ENCODE measurements at places on chromosomes 11 and 22.
A peak's percentile ranks its signal among the peaks of the same experiment; 100 is the strongest.

- DNase-seq: peak; percentile 25
Observed at GRCh38 chr11:118522571-118523072, 4.7 kb upstream of the TTC36 start.

DNA sequence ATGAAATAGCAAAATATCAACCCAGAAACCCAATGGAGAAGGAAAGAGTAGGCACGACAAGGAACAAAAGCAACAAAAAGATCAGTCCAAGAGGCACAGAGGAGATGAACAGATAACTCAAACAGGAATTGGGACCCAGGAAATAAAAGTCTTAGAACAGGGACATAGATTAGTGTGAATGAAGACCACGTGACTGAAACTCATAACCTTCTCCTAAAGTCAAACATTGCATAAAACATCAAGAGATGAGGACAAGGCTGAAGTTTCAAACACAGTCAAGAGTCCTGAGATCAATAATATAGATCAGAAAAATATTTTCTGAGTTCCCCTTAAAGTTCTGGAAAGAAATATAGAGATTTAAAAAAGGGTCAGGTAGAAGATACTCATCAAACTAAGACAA, 24.4 kb upstream of the OR56B4 start:
- no peak for DNase-seq

DNA sequence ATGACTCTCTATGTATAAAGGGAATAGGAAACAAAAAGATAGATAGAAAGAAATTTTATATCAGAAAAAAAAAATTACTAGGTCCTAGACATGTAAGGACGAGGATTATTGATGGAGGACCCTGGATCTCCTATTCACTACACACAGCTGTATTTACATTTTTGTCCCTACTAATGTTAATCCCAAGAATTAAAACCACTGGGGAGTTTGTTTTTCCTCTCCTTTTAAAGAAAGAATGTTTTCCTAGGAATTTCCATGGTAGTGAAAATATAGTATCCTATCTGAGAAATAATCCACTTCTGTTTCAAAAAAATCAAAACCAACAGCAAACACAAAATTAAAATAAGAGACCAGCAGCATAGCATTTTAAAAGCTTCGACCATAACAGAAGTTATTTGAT, 41.1 kb downstream of the PDGFD start:
- no peak for DNase-seq

DNA sequence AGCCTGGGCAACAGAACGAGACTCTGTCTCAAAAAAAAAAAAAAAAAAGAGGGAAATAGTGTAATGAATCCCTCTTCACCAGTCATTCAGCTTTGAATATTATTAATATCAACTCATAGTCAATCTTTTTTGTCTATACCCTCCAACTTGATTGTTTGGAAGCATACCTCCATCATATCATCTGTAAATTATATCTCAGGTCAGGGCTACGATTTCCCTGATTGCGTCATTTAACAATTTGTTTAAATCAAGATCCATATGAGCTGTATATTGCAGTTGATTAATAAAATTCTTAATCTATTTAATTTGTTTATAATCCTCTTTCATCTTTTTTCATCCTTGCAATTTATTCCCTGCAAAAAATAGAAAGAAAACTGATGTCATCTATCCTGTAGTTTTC, 60.2 kb downstream of the USP47 start:
- no peak for DNase-seq

- no peak for DNase-seq
Observed at GRCh38 chr22:26546282-26546681, 34.0 kb upstream of the TFIP11 start.

GRCh38 chr11:88603091-88603867, 265.7 kb upstream of the CTSC start:
- DNase-seq: no peak

- DNase-seq: no peak
Observed at GRCh38 chr11:93905384-93905783, 55.0 kb upstream of the VSTM5 start.

GRCh38 chr11:83235825-83236224, 42.3 kb downstream of the ANKRD42 start:
- no peak for DNase-seq

GRCh38 chr11:9708544-9708943, 44.7 kb downstream of the SWAP70 start:
- DNase-seq: no peak

- no peak for DNase-seq
Observed at GRCh38 chr11:74279256-74279655, 32.2 kb downstream of the P4HA3 start.

- DNase-seq: no peak
Observed at GRCh38 chr22:26702906-26703830, 45.8 kb downstream of the MIAT start.

DNA sequence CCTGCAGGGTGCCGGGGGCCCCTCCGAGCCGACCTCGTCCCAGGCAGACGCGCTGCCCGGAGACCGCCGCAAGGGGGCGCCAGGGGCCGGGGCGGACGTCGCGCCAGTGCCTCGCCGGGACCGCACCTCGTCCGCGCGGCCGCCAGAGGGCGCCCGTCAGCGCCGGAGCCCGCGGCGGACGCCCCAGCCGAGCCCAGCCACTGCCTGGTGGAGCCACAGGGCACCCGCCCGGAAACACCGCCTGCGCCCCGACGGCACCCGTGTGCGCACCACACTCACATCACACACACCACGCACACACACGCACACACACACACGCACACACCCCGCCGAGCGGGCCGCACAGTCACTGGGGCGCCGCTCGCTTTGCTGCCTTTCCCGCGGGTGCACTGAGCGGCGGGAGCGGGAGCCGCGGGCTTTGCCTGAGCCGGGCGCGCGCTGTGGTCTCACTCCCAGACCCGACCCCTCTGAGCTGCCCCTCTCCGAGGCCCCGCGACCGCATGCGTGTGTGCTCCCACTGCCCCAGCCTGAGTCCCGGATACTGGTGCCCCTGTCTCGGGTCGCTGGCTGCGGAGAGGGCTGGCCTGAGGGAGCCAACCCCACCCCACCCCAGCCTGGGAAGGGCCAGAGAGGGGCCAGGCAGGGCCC, 449.3 kb downstream of the OPCML start:
- no peak for DNase-seq

DNA sequence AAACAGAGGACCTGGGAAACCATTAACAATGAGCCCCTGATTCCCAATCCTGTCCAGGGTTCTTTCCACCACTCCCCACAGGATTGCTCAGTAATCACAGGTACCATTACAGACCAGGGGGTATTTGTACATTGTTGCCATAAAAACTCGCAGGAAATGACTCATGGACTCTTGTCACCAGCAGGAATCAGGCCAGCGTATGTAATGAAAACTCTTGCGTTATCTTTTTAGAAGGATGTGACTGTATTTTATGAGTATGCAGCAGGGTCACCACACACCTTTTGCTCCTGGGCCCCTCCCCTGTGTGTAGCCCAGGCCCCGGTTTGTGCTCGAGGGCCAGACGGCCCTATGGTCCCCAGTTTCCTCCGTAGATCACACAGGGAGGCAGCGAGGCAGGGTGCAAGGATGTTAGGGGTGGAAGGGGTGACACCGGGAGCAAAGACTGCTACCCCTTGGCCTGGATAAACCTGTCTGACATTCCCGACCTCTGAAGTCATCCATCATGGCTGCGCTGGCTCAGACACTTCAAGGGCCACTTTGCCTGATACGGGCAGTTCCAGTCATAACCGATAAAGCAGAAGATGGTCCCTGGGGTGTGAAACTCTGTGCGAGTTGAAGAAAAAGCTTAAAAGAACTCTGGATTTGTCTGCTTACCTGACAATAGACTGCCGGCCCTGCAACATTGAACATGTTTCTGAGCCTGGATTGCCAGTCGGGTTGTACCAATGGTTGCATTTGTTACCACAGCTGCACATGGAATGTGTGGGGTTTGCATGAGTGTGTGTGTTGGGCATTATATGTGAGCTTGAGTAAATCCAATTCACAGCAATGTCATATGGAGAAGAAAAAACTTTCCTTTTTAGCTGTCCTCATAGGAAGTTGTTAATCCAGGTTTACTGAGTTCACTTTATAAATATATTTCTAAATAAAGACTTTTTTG, 56.9 kb downstream of the MICAL2 start:
- no peak for DNase-seq

- DNase-seq: no peak
Observed at GRCh38 chr22:27327981-27328721, 473.4 kb downstream of the MN1 start.

DNA sequence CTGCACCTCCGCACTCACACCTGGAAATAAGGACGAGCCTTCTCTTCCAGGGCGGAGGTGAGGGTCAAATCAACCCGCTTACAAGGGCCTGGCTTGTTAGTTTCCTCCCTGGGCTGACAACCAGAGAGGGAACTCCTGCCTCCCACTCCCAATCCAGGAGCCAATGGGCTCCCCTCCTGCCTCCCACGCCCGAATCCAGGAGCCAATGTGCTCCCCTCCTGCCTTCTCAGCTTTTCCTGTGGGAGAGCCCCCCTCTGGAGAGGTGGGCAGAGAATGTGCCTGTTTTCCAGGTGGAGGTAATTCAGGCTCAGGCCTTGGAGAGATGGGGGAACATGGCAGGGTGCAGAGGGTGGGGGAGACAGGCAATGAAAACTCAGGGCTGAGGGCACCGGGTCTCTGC, 53.7 kb upstream of the TTLL12 start:
- no peak for DNase-seq

- no peak for DNase-seq
Observed at GRCh38 chr22:48566741-48567140, 1260.9 kb downstream of the BRD1 start.

DNA sequence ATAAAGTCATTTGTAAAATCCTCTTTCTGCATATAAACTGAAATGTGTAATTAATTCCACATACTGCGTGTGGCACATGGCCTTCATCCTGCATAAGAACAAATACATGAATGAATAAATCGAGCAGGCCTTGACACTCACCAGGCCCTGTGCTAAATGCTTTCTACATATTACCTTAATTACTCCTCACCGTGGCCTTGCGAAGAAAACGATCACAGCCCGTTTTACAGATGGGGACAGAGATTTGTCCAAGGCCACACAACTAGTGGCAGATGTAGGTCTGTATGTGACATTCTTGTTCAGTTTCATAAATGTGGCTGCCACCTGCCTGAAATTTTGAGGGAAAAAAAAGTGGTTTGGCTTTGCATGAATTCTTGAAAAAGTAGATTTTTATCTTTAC, 5.8 kb upstream of the CCND1 start:
- DNase-seq: no peak

DNA sequence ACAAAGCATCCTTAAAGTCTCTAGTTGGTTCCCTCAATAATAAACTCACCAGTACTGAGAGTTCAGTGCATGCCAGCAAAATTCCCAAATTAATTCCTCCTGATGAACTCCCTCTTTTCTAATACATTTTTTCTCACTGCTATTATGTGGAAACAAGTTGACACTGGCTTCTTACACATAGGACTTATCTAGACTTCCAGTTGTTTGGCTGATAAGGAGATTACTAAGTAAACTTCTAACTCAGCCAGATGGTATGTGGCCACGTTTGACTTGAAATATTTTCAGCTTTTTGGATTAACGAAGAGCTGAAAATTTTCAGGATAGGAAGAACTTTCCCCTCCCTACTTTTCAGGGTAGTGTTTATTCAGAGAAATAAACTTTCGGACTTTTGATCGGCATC, 1154.2 kb upstream of the TENM4 start:
- no peak for DNase-seq

GRCh38 chr11:16607675-16608644, 130.5 kb upstream of the C11orf58 start:
- DNase-seq: no peak

DNA sequence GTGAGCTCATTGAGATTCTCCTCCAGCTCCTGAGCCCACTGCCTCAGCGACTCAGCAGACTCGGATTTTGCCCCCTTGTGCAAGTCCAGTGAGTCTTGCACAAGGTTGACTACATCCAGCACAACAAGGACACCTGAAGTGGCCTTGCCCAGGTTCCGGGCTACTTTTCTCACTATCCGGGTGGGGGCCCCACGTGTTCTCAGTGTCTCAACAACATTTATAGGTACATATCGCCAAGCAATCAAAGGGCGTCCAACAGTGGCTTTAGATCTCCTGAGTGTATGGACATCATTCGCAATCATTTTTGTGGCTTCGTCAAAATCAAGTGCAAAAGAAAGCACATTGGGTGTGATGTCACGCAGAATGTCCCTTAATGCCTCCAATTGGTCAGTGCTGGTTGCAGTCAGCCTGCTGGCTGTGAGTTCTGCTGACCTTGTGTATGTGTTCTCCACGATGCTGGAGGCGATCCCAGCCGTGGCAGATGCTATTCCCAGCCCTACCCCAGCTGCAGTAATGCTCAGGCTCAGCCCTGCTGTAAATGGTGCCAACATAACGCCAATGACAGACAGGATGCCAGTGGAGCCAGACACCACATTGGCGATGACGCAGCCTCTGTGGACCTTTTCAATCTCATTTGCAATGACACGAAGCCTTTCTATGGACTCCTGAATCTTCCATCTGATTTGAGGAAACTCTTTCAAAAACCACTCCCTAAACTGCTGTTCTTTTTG, 10.3 kb downstream of the APOL4 start:
- no peak for DNase-seq

DNA sequence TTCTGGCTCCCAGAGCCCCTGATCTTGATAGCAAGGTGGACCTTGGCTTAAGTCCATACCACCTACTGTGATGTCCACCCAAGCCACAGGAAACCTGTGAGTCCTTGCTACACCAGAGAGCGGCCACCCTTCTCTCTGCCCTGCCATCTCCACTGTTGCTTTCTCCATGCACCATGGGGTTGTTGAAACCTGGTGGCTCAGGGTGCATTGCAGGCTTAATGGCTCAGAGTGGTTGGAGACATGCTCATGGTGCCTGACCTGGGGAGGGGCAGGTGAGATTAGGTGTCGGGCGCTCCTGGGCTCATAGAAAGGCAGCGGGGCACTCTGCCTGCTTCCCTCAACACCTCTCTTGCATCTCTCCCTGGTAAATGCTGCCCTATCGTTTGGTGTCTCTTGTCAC, 25.0 kb upstream of the CACNG2 start:
- DNase-seq: no peak

DNA sequence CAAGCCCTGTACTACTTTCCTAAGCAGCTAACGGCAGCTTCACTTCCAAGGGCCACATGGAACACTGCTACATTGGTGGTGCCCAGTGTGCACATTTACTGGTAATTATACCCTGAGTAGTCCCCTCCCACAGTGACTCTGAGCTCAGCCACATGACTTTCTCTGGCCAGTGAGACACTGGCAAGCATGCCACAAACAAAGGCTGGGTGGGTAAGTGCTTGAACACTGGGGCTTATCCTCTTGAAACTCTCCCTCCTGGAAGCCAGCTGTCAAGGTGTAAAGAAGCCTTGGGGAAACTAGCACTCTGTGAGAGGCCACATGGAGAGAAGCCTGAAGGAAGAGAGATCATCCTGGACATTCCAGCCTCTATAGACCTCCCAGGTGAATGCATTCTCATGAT, 54.4 kb upstream of the DRD2 start:
- DNase-seq: no peak

- DNase-seq: no peak
Observed at GRCh38 chr11:126853732-126854131, 146.8 kb downstream of the KIRREL3 start.

- DNase-seq: no peak
Observed at GRCh38 chr22:42967005-42967404, 47.9 kb downstream of the PACSIN2 start.

GRCh38 chr11:66851239-66851596, 5.6 kb upstream of the LRFN4 start:
- no peak for DNase-seq

DNA sequence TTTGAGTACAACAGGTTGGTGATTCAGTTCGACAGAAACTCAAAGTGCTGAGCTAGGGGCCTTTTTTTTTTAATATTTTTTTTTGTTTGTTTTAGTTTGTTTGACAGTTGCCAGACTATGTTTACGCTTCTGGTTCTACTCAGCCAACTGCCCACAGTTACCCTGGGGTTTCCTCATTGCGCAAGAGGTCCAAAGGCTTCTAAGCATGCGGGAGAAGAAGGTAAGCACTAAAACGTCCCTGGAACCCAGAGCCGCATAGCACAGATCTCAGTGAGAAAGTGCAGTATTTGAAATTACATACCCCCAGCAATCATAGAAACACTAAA, 649 bp downstream of the PRRG4 start:
- DNase-seq: peak; percentile 20
